Sciatic nerve (tissue), 2 donors: ENCODE measurements at places on chromosomes 6 and 20. TPM values are rescaled to one million over a fixed set of nuclear protein-coding genes. Genes with fewer than 3 reads are reported as not detected.
A peak's percentile ranks its signal among the peaks of the same experiment; 100 is the strongest.

Gene BPI
- total RNA-seq = 2.3 TPM

DNA sequence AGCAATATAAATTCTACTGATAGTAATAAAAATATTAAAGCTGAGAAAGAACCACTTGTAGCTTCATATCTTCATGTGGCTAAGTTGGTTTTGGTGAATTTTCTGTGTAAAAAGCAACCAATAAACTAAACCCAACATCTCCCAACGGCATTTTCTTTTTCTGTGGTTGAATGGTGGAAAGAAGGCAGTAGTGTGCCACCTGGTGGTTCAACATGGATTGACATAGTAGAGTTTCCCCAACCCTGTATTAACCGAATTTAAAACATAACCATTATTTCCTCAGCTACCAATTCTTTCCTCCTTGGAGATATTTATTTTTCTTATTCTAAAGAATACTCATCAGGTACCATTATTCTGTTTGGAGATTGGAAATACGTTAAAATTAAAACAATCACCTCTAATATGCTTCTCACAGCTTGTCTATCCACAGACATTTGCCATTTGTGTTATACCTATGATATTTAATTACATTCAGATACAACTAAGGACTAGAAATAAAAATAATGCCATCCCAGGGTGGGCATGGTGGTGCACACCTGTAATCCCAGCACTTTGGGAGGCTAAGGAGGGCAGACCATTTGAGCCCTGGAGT is 117.1 kb upstream of the EEF1E1 start:
- no peak for DNase-seq

Gene VNN1
- total RNA-seq = 1.2 TPM

Gene AIF1
- total RNA-seq = 50.6 TPM

DNA sequence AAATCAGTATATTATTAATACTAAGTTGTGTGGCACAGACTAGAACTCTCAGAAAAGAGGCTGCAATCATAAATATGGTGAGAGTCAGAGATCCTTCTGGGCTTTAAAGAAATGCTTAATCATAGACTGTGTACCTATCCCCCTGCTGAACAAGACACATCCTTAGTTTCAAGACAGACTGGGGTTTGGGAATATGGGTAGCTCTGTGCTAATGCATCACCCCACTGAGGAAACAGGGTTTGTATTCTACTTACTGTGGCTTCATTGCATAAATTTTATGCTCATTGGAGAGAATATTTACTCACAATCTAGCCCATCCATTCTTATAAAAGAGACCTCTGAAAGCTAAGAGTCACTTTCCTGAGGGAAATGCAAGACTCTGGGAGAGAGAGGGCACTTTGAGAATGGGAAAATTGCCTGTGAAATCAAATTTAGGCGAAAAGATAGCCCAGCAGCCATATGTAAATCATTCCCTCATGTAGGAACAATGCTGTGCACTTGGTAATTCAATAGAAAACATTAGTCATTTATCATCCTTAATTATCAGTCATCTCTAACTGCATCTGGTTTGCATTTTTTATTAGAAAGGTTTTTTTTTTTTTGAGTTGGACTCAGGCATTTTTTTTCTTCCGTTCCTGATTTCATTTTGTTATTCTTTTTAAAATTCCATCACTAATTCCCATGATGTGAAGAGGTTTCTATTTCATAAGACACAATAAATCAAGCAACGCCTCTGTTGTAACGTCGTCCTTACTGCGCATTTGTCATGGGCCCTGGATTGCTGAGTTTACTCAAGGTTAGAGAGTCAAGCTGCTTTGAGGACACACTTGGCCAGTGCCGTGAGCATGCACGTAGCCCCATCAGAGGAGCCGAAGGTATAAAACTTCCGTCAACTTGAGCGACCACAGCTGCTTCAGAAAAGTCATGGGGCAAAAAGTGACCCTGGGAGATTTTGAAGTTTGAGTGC is 91.8 kb downstream of the TRMT11 start:
- DNase-seq = no peak

- DNase-seq = no peak
Observed at GRCh38 chr6:45049188-45049843, 278.8 kb upstream of the RUNX2 start.

Gene C20orf204
- 2.1 TPM for total RNA-seq

Gene TTBK1
- 0.04 TPM for total RNA-seq

DNA sequence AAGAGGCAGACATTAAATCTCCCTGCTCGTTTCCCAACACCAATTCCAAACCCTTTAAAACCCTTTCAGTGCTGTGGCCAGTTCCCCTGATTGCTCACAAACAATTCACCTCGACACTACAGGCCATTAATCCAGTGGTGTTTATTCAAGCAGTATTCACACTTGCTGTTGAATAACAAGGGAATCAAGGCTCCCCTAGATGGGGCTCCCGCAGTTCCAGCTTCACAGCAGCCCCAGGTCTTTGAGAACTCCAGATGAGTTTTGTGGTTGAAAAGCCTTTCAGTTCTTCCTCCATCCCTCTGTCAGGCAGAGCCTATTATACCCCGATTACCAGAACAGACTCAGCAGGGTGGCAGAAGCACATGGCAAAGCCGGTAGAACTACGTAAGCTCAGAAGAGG is 36.2 kb downstream of the JAG1 start:
- no peak for DNase-seq

Gene HLA-B
- total RNA-seq = 990 TPM

- DNase-seq = no peak
Observed at GRCh38 chr20:59028812-59029211, 3.3 kb downstream of the ATP5F1E start.

DNA sequence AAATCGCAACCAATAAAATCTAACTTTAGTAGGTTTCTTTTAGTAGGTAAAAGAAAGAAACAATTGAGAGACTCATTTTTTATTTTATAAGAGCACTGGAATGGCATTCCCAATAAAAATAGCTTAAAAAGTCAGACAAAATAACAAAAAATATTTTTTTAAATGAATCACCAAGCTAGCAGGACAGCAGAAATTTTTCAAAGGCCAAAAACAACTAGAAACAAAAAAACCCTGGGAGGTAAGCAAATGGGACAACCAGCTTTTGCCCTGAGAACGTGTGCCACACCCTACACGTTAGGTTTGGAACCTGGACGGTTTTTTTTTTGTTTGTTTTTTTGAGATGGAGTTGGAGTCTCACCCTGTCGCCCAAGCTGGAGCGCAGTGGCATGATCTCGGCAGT is 19.6 kb downstream of the GPLD1 start:
- DNase-seq = no peak

- DNase-seq = peak; percentile 91
Observed at GRCh38 chr6:43667245-43668150, 20.1 kb downstream of the MRPS18A start.

Gene DNAH8
- total RNA-seq = 0.13 TPM

- no peak for DNase-seq
Observed at GRCh38 chr20:49915118-49915379, 280 bp downstream of the SPATA2 start.

Gene COL19A1
- 0.98 TPM for total RNA-seq
